Activated CD4-positive, CD25-positive, alpha-beta regulatory T cell (primary cell): ENCODE measurements at places on chromosomes 12 and 14.

GRCh38 chr12:99479149-99479548 is 168.4 kb upstream of the GARIN6 start:
- no peak for DNase-seq

GRCh38 chr12:52346593-52346992 is 20.7 kb downstream of the KRT85 start:
- no peak for DNase-seq

DNA sequence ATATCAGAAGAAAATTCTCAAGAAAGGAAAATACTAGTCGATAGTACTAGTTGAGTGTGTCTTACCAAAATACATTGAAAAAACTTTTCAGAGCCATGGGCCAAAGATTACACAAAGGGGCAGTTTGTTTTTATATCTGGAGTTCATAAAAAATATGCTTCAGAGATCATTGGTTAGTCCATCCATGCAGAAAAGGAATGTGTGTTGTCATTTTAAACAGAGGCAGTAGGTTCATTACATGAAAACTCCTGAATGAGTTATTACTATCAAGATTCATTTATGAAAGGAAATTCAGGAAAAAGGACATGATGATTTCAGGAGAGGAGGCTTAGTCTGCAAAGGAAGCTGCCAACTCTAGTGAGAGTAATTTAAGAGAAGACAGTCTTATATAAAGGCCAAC is 354.8 kb downstream of the AEBP2 start:
- no peak for DNase-seq

DNA sequence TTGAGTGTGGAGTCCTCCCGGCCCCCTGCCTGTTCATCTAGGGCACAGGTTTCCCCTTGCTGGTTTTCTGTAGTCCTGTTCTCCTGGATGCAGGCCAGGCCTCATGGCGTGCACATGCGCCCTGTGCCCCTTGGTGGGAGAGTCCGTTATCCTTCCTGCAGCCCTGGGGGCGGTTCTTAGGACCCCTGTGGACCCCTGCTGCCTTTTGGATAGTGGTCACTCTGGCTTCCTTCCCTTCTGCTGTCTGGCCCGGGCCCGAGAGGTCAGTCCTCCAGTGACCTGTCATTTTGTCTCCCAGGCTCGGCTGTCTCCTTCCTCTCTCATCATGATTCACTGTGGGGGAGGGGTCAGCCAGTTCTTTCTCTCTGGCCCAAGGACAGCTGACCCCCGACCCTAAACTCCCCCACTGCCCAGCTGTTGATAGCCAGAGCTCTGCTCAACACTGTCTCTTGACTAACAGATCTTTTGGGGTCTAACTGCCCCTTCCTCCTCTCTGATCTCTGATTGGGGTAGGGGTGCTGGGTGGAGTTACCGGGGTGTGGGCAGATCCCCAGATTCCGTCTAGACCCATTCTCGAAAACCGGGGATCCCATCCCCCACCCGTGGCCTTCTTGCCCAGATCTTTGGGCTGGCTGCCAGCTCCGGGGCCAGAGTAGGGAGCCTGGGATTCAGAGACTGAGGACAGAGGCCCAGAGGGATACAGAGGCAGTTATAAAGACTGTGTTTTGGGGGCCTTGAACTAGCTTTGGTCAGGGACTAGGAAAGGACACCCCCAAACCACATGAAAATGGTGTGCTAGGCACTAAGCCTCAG is 7.0 kb downstream of the CCND2 start:
- DNase-seq, result no peak

DNA sequence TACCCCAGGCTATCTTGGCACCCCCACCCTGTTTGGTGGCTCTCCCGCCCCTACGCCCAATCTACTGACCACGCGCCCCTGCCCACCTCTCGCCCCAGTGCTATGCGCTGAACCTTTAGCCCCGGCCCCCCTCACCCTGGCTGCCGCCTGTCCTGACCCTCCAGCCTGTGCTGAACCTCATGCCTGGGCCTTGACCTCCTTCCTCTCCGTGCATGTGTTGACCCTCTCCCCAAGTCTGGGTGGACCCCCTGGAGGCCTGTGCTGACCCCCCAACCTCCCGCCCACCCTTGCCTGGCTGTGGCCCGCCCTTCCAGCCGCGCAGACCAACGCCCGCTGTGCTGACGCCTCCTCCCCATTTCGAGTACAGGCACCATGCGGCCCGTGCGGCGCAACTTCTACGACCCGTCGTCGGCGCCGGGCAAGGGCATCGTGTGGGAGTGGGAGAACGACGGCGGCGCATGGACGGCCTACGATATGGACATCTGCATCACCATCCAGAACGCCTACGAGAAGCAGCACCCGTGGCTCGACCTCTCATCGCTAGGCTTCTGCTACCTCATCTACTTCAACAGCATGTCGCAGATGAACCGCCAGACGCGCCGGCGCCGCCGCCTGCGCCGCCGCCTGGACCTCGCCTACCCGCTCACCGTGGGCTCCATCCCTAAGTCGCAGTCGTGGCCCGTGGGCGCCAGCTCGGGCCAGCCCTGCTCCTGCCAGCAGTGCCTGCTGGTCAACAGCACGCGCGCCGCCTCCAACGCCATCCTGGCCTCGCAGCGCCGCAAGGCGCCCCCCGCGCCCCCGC is 20.7 kb downstream of the DTX1 start:
- DNase-seq, result no peak

- no peak for DNase-seq
Observed at GRCh38 chr14:100604709-100605108, 17.5 kb upstream of the BEGAIN start.

- no peak for DNase-seq
Observed at GRCh38 chr14:49464885-49465284, 121.3 kb downstream of the RPS29 start.

DNA sequence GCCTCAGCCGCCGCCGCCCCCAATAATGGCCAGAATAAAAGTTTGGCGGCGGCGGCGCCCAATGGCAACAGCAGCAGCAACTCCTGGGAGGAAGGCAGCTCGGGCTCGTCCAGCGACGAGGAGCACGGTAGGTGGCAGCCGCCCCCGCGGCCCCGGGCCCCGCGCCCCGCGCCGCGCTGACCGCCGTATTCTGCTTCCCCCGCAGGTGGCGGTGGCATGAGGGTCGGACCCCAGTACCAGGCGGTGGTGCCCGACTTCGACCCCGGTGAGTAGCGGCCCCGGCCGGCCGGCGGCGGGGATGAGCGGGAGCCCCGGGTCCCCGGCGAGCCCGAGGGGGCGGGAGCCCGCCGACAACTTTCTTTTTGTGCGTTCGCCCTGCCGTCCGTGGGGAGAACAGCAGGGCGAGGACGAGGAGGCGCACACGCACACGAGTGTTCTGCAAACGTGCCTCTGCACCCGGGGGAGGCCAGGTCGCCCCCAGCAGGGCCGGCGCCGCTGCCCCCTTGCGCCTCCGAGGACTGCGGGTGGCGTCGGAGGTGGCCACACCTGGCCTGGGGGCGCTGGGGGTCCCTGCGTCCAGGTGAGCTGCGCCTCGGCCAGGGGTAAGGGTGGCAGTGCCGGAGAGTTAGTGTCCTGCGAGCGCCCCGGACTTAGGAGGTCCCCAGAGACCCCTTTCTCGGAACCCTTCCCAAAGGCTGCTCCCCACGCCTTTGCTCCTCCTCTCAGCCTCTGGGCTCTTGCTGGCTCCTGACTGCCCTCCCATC is 794 bp downstream of the RCOR1 start:
- DNase-seq, result no peak

DNA sequence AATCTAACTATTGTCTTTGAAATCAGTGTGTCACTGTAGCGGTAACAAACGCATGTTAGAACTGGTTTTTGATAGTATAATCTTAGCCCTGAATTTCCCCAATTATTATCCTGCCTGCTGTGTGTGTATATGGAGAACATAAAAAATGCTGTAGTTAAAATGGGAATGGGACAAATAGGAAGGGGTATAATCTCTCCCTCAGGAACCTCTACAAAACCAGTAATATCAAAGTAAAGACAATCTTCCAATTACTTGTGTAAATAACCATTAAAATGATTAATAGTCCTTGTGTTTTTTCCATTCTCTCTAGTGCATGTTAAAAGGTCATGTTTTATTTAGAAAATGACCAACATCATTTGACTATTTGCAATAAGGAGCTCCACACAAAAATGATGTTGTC is 200.1 kb upstream of the TMTC1 start:
- no peak for DNase-seq

DNA sequence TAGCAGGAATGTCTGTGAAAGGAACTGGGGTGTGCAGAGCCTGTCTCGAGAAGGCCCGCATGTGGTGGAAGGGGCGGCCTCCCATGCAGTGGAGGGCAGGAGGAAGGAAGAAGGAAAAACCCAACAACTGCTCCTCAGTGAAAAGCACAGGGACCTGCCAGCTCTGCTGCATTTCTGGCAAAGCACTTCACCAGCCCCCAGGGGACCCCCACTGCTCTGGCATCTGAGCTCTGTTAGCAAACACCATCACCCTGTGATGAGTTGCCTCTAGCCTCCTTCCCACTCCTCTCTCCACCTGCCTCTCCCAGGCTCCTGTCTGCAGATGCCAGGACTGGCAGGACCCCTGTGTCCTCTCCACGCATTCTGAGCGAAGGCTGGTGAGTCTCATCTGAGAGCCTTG is 69.0 kb upstream of the DDX11 start:
- no peak for DNase-seq

GRCh38 chr14:89607453-89607852 is 190.4 kb upstream of the FOXN3 start:
- no peak for DNase-seq

GRCh38 chr14:54562334-54562733 is 4.6 kb upstream of the SAMD4A start:
- DNase-seq, result no peak

GRCh38 chr12:52171950-52172512 is 19.8 kb downstream of the KRT80 start:
- DNase-seq, result no peak

- DNase-seq, result no peak
Observed at GRCh38 chr14:45868863-45869262, 615.9 kb upstream of the MIS18BP1 start.

- DNase-seq, result no peak
Observed at GRCh38 chr12:90940872-90941499, 14.0 kb downstream of the CCER1 start.

GRCh38 chr12:20024194-20024593 is 344.1 kb upstream of the PDE3A start:
- DNase-seq, result no peak

DNA sequence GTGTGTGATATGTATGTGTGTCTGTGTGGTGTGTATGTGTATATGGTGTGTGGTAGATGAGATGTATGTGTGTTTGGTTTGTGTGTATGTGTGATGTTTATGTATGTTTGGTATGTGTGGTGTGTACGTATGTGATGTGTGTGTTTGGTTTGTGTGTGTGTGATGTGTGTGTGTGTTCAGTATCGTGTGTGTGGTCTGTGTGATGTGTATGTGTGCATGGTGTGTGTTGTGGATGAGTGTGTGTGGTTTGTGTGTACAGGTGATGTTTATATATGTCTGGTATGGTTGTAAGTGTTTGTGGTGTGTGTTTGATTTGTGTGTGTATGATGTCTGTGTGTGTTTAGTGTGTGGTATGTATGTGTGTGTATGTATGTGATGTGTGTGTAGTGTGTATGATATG is 199.4 kb downstream of the SUDS3 start:
- DNase-seq, result no peak

- DNase-seq, result no peak
Observed at GRCh38 chr14:40240245-40240859, 808.1 kb upstream of the FBXO33 start.

DNA sequence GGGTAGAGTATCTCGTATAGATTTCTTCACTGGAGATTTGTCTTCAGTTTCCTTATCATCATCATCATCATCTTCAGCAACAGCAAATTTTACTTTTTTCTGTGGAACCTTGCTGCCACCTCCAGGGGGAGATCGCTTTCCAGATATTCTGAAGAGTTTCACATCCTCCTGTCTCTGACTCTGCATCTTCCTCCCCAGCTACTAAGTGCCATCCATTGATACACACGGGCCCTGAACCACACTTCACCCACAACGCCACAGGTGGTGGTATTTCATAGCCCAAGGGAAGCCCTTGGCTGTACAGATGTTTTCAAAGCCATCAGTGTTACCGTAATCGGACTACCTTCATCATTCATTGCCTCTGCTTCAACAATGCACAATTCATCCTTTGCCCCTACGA is 82.2 kb downstream of the PPP2R5C start:
- no peak for DNase-seq

DNA sequence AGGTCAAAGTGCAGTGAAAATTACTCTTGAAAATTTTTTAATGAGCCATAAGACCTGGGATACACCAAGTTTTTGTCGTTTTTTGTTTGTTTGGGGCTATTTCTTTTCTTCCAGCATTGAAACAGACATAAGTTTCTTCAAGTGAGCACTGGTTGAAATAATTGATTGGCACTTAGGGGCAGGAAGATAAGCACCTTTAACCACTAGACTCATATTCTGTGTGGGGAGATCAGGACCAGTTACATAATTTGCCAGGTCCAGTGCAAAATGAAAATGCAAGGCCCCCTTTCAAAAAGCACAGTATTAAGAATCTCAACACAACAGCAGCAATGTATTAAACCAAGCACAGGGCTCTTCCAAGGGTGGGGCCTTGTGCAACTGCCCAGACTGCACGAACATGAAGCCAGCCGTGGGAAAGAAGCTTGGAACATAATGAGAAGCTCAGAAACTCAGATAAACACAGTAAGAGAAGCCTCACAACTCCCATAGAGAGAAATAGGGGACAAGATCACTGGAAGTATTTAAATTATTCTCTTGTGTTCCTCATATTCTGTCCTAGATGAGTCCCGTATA is 3.2 kb upstream of the TCP11L2 start:
- no peak for DNase-seq

- DNase-seq, result no peak
Observed at GRCh38 chr12:74317078-74317601, 220.5 kb upstream of the ATXN7L3B start.

DNA sequence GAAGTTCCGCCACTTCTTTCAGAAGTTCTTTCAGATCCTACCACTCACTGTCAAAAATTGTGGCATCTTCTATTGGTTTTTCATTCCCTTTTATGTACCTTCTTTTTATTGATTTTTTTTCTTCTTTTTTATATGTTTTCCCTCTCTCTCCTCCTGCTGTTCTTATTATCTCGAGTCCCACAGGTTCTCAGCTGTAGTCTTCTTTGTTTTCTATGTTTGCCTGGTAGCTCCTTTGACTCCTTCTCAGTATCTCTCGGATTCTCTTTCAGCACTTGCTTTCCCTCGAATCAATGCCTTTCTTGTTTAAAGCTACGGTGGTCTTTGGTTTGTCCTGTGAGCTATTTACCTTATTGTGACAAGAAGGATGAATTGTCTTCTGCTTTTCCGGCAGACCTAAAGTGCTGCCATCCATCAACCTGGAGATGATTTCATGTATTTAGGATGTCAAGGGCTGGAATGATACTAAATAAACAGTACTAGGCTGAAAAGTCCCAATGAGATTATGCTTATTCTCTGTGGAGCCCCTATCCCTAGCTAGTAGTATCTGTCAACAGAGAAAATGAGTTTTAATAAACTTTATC is 541.7 kb downstream of the NOVA1 start:
- DNase-seq, result no peak

DNA sequence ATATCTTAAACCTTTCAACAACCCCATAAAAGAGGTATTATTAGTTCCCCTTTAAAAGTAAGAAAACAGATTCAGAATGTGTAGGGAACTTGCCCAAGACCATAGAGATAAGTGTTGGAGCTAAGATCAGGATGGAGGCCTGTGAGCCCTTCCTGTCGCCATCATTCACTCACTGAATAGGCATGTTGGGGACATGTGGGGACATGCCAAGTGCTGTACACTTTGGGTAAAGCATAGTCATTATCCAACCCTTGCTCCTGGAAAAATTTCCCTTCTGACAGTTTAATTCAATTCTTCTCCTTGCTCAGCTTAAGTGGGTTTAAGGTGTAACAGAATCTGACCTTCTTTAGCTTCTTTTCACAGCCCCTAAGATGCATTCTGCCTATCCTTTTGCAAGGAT is 28.0 kb upstream of the C12orf42 start:
- DNase-seq, result no peak

GRCh38 chr12:47808050-47808449 is 11.7 kb downstream of the HDAC7 start:
- DNase-seq, result peak; percentile 71
